ENCODE measurements at places on chromosomes 12 and 14. TPM values are rescaled to one million over a fixed set of nuclear protein-coding genes. Genes with fewer than 3 reads are reported as not detected.

Gene IAPP
- not detected for total RNA-seq

Gene FRMD6
- total RNA-seq = 77.0 TPM

Gene TC2N
- total RNA-seq = 1.3 TPM

Gene TMEM119
- 1.3 TPM for total RNA-seq

Gene KLRC2
- not detected for total RNA-seq

Gene ADAM20
- not detected for total RNA-seq

Gene GPX2
- total RNA-seq = not detected

Gene PTPRO
- 0.18 TPM for total RNA-seq

Gene LPAR5
- total RNA-seq = not detected
